Hepatocyte (in vitro differentiated cells): ENCODE measurements at places on chromosomes 6 and 20. TPM values are rescaled to one million over a fixed set of nuclear protein-coding genes. Genes with fewer than 3 reads are reported as not detected.

Gene NKX2-2
- polyA plus RNA-seq: not detected in 2 replicates

Gene SLC22A16
- polyA plus RNA-seq: not detected in 2 replicates

Gene ULBP2
- polyA plus RNA-seq: 0.15 and 1.9 TPM in 2 replicates

GRCh38 chr20:17958373-17959256 is 10.0 kb downstream of the SNX5 start:
- DNase-seq: peak; percentile 39

DNA sequence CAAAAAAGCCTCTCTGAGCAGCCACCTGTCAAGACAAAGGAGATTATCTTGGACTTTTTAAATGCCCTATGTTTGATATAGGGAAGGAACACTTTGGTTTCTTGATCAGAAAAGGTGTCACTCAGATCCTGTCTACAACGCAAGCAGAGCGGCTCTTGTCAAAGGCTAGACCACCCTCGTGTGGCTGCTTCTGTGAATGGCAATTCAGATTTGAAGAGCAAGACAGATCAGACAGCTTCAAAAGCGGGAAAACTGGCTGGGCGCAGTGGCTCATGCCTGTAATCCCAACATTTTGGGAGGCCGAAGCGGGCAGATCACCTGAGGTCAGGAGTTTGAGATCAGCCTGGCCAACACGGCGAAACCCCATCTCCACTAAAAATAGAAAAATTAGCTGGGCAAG is 10.1 kb upstream of the NXT1 start:
- peak; percentile 82 for DNase-seq

- DNase-seq: no peak
Measured at GRCh38 chr6:121925534-121926255, 473.8 kb upstream of the HSF2 start.

DNA sequence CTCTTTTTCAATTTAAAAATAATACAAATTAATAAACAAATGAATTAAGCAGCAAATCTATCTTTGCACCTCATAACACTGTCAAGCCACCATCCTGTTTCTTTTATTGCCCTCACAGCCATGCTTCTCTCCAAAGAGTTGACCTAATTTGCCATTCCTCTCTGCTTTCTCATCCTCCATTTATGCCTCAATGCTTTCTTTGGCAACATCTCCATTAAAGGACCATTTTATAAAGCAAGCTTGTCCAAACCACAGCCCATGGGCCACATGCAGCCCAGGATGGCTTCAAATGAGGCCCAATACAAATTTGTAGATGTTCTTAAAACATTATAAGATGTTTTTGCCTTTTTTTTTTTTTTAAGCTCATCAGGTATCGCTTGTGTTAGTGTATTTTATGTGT is 26.4 kb upstream of the MEI4 start:
- DNase-seq: no peak

DNA sequence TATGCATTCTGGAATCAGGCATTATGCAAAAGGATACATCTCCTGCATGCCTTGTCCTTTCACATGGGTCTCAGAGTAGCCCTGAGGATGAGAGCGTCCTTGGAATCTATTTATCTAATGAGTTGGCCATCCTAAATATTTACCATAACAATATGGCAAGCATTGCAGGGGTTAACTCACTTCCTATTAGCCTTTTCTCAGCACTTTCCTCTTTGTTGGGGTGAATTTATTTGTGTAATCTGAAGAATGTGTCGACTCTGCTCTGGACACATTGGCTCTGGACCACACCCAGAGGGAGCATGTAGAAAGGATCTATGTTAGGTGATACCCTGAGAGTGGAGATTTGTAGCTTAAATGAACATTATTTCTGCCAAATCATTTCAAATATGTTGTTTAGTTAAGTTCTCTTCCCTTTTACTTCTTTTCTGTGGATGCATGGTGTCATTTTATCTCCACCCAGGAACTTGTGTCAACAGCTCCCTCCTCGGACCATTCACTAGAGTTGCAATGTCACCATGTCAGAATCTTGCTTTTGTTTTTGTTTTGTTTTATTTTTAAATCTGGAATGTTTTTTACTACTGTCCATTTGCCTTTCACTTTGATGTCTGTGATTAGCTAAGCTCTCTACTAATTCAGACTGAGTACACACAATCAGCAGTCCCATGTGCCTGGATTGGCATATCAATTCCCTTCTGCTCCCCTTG is 757.0 kb upstream of the MMS22L start:
- peak; percentile 15 for DNase-seq
